ENCODE measurements at places on chromosomes 4 and X.
A peak's percentile ranks its signal among the peaks of the same experiment; 100 is the strongest.

DNA sequence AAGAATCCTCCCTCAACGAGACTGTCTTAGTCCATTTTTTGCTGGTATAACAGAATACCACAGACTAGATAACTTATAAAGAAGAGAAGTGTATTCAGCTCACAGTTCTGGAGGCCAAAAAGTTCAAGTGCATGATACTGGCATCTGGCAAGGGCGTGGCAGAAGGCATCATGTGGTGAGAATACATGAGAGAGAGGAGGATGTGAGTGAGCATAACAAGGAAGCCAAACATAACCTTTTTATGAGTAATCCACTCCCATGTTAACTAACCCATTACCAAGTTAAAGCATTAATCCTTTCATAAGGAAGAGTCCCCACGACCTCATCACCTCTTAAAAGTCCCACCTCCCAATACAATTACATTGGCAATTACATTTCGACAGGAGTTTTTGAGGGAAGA lies 504.6 kb downstream of the IQCM start:
- DNase-seq, result no peak

GRCh38 chrX:26651755-26652154 lies 435.8 kb downstream of the MAGEB5 start:
- no peak for DNase-seq

- peak; percentile 41 for DNase-seq
These were observed 172.2 kb upstream of the CXCL13 start for GRCh38 chr4:77433418-77433733.

DNA sequence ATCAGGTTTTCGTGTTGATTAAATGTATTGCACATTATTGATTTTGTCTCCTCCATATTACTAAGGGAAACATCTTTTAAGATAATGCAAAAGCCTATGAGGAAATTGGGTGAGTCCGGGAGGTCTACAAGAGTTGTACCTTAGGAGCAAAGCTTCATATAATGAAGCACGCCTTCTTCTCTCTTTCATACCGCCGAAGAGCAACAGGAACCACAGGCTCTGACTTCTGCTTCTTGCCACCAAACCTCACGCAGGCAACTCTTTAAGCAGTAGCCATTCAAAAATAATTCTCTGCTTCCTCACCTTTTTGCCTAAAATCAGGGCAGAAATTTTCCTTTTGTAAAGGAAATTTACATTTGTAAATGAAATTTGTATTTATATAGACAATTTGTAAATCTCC lies 139.6 kb downstream of the SPRY1 start:
- no peak for DNase-seq

DNA sequence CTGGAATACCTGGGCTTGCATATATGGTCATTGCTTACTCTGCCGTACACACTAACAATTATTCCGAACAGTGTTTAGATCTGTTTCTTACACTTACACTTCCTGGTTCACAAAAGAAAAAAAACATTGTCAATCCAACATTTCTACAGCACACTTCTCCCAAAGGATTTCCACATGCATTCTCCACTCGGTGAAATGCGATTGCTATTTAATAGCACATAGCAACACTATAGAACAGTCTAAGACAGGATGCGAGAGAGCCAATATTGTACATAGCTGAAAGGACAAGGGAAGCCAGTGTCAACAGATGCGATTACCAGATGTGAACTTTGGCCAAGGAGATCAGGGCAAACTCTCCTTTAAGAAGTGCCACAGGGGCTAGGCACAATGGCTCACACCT lies 220.7 kb upstream of the GPC4 start:
- DNase-seq, result no peak

DNA sequence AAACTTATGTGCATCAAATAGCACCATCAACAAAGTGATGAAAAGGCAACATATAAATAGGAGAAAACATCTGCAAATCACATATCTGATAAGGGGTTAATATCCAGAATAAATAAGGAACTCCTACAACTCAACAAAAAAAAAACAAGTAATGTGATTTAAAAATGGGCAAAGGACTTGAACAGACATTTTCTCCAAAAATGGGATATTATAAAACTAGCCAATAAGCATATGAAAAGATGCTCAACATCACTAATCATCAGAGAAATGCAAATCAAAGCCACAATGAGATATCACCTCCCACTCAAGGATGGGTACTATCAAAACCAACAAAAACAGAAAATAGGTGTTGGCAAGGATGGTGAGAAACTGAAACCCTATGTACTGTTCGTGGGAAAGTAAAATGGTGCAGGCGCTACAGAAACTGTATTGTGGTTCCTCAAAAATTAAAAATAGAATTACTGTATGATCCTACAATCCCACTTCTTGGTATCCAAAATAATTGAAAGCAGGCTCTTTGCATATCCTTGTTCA lies 2.4 kb downstream of the DNAJB14 start:
- DNase-seq, result no peak

GRCh38 chr4:159227378-159227777 lies 124.5 kb downstream of the RAPGEF2 start:
- no peak for DNase-seq

- DNase-seq, result no peak
These were observed 320.4 kb downstream of the KCNIP4 start for GRCh38 chr4:21628116-21628670.

GRCh38 chr4:168019019-168019651 lies 73.2 kb upstream of the ANXA10 start:
- no peak for DNase-seq

- DNase-seq, result no peak
These were observed 15.6 kb downstream of the OPHN1 start for GRCh38 chrX:68417651-68418050.

GRCh38 chr4:152206185-152206584 lies 329.7 kb downstream of the FBXW7 start:
- DNase-seq, result no peak

GRCh38 chr4:187983746-187984145 lies 11.8 kb upstream of the ZFP42 start:
- DNase-seq, result no peak

GRCh38 chrX:79181401-79181800 lies 36.9 kb downstream of the GPR174 start:
- DNase-seq, result no peak

DNA sequence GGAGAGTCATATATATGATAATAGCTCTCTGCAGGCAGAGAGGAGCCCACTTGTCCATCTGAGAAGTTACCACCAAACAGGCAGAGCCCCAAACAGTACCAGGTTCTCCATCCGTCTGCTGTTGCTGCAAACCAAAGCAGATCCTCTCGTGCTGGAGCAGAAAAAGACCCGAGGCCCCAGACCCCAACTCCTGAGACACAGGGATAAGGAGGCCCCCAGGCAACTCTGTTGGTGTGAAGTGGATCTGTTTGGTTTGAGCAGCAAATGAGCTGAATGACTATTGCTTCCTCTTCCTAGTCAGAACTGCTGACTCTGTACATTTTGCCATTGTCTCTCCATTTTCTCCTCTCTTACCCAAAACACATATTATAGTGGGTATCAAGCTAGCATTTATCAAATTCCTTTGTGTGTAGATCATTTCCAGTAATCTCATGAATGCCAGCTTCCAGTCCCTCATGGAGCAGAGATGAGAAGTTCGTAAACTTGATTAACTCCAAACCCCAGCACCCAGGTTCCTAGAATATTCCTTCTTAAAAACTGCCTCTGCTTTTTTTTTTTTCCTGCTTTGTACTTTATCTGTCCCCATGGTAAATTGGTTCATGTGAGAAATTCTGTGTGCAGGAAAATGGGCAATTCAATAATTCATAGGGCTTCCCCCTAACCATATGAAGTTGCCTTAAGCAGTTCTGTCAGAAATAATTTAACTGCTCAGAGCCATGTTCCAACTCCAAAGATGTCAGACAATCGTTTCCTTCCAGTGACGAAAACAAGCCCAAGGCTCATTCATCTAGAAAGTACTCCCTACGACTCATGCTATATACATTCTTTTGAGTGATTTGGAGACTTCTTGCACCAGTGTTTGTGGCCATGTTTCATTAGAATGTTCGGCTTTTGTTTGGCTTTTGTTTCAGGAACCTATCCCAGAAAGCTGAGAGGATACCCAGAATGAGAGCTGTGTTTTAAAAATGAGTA lies 98.6 kb upstream of the ATXN3L start:
- DNase-seq, result no peak

DNA sequence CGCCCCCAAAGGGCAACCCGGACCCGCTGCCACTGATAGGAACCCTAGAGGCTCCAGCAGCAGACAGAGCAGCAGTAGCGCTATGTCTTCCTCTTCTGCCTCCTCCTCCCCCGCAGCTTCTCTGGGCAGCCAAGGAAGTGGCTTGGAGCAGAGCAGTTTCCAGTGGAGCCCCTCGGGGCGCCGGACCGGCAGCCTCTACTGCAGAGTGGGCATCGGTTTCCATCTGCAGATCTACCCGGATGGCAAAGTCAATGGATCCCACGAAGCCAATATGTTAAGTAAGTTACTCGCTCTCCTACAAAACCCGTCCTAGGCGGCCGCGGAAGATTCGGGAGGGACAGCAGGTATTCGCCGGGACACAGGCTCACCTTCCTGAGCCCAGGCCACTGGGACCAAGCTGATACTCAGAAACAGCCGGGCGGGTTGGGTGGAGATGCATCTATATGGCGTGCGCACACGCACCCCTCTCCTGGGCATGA lies 477 bp downstream of the FGF5 start:
- no peak for DNase-seq

GRCh38 chrX:68415316-68415715 lies 18.0 kb downstream of the OPHN1 start:
- no peak for DNase-seq

DNA sequence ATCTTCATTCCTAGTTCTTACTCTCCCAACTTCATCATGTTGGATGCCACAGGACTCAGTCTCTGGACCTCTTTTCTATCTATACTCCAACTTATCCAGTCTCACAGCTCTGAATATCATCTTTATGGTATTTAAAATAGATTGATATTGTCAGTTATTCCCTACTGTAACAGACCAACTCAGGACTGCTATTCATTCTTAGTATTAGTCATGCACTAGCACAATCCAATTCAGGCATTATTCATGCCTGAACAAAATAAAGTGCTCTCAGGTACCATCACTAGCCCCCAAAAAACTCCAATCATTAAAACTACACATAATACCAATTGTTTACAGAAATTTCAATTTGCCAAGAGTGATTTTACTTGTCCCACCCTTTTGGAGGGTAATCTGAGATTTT lies 37.7 kb downstream of the FRYL start:
- DNase-seq, result no peak

DNA sequence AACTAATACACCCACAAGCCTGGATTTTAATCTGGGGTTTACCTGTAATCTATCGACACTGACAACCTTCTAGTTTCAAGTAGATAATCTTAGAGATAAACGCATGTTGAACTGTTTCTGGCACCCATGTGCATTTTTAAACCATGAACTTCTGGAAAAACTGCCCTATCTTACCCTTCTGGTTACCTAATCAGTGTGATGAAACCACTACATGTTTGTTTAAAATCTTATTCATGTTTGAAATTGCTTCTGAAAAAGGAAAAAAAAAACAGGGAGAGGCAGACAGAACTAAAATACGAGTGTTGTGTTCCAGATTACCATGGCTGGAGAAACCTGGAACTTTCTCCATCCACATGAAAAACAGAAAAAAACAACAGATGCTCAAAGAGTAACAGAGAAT lies 139.3 kb downstream of the MID1IP1 start:
- DNase-seq, result no peak

DNA sequence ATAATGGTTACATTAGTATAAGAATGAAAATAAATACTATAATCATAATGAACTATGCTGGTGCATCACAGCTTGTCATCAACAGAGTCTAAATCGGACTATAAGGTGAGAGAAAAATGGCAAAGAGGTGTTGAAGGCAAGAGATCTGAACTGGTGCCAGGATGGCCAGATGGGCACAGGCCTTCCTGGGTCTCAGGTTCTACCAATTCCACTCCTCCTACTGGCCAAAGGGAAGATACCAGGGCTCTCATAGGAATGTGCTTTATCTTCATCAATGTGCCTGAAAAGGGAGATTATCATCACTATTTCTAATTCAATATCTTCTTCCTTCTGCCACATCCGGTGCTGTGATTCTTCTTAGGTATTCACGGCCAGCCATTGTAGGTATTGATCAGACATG lies 107.6 kb downstream of the GASK1B start:
- DNase-seq, result no peak

DNA sequence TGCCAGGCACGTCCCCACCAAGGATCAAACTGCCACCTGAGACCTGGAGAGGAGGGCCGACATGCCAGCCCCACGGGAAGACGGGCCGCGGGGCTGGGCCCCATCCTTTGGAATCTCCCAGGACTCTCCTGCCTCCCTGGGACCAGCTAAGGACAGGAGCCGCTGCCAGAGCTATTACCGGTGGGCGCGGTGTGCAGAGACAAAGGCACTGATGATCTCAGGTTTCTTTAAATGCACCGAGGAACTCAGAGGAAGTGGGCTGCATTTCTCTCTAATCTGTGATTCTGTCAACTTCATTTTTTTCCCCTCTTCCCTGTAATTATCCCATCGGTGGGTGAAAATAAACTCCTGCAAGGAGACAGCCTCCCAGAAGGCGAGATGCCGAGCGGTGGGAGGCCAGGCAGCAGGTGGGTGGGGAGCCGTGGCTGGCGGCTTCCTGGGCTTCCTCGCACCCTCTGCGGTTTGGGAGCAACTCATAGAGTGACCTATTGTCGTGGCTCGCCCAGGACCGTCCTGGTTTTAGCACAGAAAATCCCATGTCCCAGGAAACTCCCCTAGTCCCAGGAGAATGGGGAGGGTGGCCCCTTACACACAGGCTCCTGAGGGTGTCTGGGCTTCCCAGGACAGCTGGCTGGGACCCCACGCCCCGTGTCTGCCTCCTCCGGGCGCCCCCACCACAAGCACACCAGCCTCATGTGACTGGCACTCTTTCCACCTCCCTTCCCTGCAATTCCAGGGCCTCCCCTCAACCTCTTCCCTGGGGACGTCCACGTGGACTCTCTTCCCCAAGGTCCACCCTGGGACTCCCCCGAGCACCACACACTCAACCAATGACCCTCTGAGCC lies 62.3 kb upstream of the ADRA2C start:
- DNase-seq, result no peak

DNA sequence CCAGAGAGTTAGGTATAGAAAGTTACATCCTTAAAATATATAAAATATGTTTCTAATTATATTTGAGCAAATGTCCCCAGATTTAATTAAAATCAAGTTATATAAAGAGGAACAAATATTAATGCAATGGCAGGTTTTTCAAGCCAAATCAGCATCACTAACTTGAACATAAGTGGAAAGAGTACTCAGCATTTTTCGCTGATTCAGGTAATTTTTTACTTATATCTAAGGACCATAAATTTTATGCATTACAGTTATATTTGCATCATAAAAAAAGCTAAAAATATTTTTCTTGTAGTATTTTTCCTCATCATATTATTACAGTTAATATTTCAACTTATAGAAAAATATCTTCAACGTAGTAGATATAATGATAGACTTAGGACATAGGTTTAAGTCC lies 1047.4 kb downstream of the FAM133A start:
- DNase-seq, result no peak

DNA sequence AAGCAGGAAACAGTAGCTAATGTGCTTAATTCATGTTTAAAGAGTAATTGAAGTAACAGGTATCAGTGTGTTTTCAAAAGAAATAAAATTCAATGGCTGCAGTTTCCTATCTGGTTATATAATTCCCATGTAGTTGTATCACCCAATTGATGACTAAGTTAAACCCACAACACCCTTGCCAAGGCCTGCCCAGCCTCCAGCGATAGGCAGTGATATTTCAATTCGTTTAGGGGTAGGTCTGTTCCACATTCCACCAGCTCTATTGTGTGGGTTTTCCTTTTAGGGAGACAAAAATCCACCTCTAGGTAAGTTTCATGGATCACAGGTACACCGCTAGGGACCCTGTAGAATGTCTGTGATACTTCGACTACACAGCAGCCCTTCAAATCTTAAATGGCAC lies 24.7 kb upstream of the MXRA5 start:
- DNase-seq, result no peak

GRCh38 chr4:175823015-175823742 lies 11.1 kb upstream of the GPM6A start:
- no peak for DNase-seq

All from NCI-H774 (cell line).